ENCODE measurements at places on chromosomes 11 and 22.

GRCh38 chr11:89433278-89433677 lies 57.9 kb downstream of the NOX4 start:
- no peak for DNase-seq

DNA sequence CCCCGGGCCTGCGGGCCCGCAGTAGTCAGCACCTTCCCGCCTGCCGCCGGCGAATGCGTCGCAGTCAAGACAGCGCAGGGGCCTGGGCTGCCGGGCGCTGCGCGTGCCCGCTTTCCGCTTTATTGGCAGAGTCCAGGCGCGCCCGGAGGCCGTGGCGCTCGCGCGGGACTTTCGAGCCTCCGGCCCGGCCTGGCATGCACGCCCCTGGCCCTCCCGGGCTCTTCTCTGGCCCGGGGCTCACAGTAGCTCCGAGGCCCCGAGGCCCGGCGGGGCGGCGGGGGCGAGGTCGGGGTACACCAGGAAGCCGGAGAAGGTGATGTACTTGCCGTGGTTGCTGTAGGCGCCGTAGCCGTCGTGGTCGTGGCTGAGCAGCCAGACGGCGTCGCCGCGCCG lies 3.1 kb downstream of the FAM180B start:
- no peak for DNase-seq

GRCh38 chr22:39183991-39184585 lies 31.6 kb upstream of the CBX7 start:
- peak; percentile 60 for DNase-seq

DNA sequence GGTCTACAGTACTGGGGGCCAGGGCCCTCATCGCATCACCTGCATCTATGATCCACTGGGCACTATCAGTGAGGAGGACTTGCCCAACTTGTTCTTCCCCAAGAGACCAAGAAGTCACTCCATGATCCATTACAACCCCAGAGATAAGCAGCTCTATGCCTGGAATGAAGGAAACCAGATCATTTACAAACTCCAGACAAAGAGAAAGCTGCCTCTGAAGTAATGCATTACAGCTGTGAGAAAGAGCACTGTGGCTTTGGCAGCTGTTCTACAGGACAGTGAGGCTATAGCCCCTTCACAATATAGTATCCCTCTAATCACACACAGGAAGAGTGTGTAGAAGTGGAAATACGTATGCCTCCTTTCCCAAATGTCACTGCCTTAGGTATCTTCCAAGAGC lies 3.8 kb upstream of the PPFIBP2 start:
- no peak for DNase-seq

GRCh38 chr11:72826191-72826941 lies 12.2 kb downstream of the ATG16L2 start:
- DNase-seq, result no peak

GRCh38 chr11:1500466-1501420 lies 14.2 kb upstream of the MOB2 start:
- DNase-seq, result no peak

DNA sequence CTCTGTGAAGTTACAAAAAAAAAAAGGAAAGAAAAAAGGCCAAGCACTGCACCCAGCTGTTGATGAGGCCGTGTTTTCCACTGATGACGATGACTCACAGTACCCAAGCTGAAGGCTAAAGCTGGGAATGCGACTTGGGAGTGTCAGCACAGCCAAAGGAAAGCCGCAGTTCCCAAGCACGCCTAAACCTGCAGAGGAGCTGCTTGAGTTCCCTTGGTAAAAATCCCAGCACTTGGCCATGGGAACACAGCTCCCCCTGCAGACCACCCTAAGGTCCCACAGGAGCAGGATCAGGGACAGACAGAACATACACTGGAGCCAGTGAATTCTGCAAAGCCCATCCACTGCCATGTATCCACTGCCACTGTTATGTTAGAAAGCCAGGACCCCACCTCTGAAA lies 39.9 kb downstream of the SERGEF start:
- peak; percentile 87 for DNase-seq

GRCh38 chr11:93694557-93694956 lies 33.1 kb downstream of the CEP295 start:
- peak; percentile 8 for DNase-seq

DNA sequence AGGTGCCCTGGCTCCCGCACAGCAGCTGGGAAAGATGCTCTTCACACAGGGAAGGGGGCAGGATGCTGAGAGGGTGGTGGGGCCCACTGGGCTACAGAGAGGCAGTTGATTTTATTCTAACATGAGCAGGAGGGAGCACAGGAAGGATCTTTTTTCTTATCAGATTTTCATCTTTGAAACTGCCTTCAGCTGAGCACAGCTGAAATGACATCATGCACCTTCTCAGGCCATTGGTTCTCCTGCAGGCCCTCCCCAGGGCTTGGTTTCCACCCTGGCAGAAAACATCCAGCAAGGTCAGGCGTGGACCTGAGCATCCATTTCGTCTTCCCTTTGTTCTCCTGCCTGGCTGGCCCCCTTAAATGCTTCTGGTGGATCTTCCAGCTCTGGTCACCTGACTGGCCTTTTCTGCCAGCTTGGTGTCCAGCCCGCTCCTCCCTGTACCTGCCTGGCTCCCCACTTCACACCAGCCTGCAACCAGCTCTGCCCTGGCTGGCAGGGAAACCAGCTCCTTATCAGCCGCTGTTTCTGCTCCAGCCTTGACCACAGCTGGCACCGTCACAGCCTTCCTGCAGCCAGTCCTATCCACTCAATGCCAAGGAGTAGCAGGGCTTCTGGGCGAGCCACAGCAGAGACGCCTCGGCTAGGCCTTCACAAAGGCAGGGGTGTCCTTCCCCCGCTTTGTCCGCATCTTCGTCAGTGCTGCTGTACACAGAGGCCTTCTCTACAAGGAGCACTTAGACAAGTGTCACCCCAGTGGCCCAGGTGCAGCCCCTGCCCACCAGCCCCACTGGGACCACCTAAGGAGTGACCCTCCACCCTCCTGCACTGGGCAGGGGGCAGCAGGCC lies 36.5 kb downstream of the TOM1 start:
- no peak for DNase-seq

DNA sequence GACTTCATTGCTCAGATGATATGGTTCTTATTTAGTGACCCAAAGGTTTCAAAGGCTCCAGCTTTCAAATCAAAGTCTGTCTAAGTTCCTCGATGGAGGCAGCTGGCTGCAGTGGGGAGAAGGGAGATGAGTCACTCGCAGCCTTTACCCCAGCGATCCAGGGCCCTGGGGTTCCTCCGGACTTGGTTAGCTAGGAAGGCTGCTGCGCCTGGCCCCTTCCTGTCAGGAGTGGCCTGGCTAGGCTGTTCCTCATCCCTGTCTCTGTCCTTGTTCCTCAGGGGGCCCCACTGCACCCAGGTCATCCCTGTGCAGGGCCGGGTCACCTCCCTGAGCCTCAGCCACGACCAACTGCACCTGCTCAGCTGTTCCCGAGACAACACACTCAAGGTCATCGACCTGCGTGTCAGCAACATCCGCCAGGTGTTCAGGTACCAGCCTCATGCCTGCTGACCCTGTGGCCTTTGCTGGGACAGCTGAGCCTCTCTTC lies 13.9 kb downstream of the ATG16L2 start:
- no peak for DNase-seq

DNA sequence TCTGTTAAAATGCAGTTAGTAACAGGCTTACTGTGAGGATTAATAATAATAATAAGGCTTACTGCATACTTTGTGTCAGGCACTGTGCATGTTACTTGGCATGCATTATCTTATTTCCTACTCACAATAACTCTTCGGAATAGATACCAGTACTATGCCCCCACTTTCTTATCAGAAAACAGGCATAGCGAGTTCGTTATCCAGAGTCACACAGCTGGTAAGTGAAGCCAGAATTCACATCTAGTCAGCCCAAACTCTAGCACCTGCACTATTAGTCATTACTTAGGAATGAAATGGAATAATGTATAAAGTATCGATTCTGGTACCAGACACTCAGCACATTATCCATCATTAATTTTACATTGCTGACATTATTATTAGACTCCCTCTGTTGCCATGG lies 155.7 kb upstream of the BLID start:
- DNase-seq, result no peak

DNA sequence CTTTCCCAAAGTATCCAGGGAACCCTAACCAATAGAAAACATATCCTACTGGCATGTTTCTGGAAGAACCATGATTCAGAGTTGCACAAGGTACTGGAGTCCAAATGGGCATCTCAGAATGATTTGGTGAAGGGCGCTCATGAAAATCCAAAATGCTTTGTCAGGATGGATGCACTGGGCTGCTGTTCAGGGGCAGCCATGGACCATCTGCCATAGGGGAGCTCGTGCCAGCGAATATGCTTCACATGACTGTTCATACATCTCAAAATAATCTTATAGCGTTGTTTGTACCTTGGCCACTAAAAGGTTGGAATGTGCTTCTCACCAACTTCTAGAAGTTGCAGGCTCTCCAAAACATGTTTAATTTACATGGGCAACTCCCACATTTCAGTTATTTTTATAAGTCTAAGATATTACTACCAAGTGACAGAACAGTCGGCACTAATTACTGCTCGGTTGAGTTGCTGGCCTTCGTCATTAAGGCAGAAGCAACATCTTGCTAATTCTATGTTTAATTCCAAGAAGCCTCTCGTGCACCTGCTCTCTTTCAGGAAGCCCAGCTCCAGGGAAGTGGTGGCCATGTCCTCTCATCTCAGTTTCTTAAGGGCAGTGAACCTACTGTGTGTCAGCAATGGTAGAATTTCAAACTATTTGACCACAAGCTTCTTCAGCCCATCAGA lies 1497.7 kb downstream of the TBC1D22A start:
- no peak for DNase-seq

GRCh38 chr11:95035316-95035715 lies 10.3 kb downstream of the KDM4E start:
- DNase-seq, result no peak

- no peak for DNase-seq
Measured at GRCh38 chr22:32144496-32145274, 14.4 kb downstream of the C22orf42 start.

DNA sequence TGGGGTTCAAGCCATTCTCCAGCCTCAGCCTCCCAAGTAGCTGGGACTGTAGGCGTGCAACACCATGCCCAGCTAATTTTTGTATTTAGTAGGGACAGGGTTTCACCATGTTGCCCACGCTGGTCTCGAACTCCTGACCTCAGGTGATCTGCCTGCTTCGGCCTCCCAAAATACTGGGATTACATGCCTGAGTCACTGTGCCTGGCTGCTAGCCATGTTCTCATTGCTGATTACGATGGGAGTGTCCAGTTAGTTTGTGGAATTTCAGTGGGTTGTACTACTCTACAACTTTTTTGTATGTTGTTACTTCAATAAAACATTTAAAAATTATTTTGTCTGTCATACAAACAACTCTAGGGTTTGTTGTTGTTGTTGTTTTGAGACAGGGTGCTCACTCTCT lies 4.8 kb upstream of the VPS11 start:
- DNase-seq, result peak; percentile 28

- no peak for DNase-seq
Measured at GRCh38 chr11:111450480-111451320, 61.5 kb downstream of the BTG4 start.

GRCh38 chr11:102983486-102983885 lies 28.0 kb upstream of the MMP13 start:
- DNase-seq, result peak; percentile 42

DNA sequence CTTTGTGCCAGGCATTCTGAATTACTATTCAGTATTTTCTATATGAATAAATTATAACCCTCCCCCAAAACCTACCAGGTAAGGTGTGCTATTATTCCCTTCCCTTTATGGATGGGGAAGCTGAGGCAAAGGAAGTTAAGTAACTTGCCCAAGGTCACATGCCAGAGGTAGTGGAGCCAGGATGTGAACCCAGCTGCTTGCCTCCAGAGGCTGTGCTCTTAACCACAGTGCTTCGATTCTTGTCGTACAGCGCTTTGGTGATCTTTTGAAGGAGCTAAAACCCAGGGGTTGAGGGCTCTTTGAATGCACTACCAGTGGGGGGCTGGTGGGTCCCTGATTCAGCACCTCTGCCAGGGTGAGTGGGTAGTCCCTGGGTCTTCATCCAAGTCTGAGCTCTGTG lies 18.8 kb downstream of the MCM5 start:
- DNase-seq, result no peak

- DNase-seq, result peak; percentile 53
Measured at GRCh38 chr11:44315947-44316658, 6.2 kb upstream of the ALX4 start.

- peak; percentile 90 for DNase-seq
Measured at GRCh38 chr11:122642472-122642922, 13.0 kb upstream of the UBASH3B start.

GRCh38 chr11:67418476-67419281 lies 3.2 kb downstream of the CARNS1 start:
- no peak for DNase-seq

DNA sequence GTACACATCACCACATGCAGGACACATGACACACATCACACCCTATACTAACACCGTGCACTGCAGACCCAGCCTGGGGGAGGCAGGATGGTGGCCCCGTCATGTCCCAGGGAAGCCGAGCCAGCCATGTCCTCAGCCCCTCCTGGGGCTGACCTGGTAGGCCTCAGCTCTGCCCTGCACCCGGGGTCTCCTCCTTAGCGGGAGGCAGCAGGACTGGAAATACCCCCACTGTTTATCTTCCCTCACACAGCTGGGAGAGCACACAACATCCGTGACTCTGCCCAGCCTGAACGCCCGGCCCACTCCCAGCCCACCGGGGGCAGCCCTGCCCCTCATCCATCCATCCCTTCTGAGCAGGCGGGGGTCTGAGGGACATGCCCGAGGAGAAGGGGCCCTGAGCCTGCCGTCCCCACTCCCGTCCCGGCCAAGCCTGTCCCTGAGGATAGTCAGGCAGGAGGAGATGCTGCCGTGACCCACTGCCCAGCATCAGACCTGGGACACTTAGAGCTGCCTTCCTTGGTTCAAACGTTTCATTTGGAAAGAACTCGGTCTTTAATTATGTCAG lies 945.0 kb downstream of the BRD1 start:
- DNase-seq, result no peak

- no peak for DNase-seq
Measured at GRCh38 chr11:22049276-22049675, 143.6 kb upstream of the ANO5 start.

- DNase-seq, result no peak
Measured at GRCh38 chr11:46695345-46696211, 4.8 kb downstream of the ARHGAP1 start.

DNA sequence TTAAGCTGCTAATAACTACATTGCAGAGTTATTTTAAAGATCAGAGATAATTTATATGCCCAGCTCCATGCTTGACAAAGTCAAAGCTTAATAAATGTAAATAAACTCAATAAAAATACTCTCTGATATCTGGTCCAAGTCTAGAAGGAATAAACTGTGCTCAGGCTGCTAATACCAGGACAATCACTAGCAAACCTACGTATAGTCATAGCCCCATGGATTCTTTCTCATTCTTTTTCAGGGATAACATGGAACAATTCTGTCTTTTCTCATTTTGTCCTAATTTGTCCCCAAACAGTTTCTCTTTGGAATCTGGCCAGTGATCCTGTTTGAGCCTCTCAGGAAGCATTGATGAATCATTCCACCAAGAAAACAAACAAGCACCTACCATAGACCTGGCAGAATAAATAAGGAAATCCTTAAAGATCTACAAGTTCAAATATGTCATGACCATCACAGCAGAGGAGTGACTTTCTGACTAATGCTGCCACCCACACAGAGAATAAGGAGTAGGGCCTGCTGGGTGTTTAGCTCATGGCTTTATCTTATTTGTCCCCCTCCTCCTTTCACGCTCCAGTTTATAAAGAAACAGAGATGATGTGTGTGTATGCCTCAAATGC lies 14.1 kb upstream of the B3GNT6 start:
- DNase-seq, result peak; percentile 6

- no peak for DNase-seq
Measured at GRCh38 chr11:45149483-45150056, 3.1 kb downstream of the PRDM11 start.
